CD4-positive, alpha-beta T cell treated with Interleukin-1 beta for 1 hour (primary cell): ENCODE measurements at places on chromosomes 5 and 9.
A peak's percentile ranks its signal among the peaks of the same experiment; 100 is the strongest.

GRCh38 chr9:131874447-131874846, 134.6 kb upstream of the RAPGEF1 start:
- no peak for DNase-seq

GRCh38 chr5:102818345-102818744, 63.2 kb downstream of the PAM start:
- DNase-seq: no peak

DNA sequence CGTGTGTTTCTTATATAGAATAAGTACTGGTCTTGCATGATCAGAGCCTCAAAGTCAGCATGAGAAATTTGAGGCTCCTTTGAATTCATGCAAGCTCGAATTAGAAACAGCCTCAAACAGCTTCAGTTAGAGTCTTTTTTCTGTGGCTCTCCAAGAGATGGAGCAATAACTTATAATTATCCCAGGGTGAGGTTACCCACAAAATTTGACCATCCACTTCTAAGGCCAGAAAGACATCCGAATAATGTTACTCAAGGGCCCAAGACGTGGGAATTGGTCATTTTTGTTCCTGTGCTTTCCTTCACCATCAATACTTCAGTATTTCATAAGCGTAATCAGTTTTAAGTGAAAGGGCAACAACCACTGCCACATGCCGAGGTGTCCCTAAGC, 89.7 kb downstream of the DAPK1 start:
- DNase-seq: no peak

GRCh38 chr9:91681461-91682305, 258.1 kb upstream of the NFIL3 start:
- peak; percentile 59 for DNase-seq

GRCh38 chr9:107612136-107612535, 122.6 kb upstream of the KLF4 start:
- DNase-seq: peak; percentile 7

- DNase-seq: no peak
These were observed 147.5 kb upstream of the ALDH1B1 start for GRCh38 chr9:38244971-38245370.

DNA sequence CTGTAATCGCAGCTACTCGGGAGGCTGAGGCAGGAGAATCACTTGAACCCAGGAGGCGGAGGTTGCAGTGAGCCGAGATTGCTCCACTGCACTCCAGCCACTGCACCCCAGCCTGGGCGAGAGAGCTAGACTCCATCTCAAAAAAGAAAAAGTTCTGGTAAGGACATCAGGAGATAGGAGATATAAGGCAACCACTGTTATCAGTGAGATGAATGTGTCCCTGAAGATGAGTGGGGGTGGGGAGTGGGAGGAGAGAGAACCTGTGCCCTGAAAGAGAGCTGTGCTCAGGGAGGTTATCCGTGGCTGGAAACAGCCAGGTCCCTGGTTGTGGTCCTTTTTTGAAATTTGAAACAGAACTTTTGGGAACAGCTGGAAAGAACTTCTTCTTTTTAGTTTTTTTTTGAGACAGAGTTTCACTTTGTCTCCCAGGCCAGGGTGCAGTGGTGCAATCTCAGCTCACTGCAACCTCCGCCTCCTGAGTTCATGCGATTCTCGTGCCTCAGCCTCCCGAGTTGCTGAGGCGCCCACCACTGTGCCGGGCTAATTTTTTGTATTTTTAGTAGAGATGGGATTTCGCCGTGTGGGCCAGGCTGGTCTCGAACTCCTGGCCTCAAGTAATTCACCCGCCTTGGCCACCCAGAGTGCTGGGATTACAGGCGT, 2.6 kb downstream of the PTPA start:
- DNase-seq: no peak

- DNase-seq: no peak
These were observed 101.1 kb upstream of the DAP start for GRCh38 chr5:10862085-10862484.

DNA sequence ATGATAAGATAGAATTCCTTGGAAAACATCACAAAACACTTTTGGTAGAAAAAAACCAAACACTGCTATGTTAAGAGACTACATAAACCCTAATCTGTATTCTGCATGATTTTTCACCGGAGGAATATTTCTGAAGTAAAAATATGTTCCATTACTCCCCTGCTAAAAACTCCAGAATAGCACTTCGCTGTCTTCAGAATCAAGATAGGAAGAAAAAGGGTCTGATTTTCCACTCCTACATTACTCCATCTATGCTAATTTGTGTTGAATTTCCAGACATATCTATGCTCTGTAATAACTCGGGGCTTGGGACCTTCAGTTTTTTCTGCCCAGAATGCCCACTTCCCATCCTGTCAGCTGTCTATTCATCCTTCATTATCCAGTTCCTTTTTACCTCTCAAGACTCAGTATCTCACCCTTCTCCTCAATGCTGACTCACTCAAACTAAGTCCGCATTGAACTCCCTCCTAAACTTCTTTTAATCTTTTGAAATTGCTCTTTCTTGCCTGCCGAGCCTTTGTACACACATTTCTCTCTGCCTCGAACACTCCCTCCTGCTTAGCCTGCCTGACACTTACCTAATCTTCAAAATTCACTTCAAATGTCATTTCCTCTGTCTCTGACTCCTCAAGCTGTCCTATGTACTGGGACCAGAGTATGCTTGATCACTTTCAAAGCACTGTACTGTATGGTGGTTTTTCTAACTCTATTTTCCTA, 171.0 kb downstream of the ARRDC3 start:
- no peak for DNase-seq

GRCh38 chr5:17177501-17178372, 39.7 kb upstream of the BASP1 start:
- DNase-seq: no peak

DNA sequence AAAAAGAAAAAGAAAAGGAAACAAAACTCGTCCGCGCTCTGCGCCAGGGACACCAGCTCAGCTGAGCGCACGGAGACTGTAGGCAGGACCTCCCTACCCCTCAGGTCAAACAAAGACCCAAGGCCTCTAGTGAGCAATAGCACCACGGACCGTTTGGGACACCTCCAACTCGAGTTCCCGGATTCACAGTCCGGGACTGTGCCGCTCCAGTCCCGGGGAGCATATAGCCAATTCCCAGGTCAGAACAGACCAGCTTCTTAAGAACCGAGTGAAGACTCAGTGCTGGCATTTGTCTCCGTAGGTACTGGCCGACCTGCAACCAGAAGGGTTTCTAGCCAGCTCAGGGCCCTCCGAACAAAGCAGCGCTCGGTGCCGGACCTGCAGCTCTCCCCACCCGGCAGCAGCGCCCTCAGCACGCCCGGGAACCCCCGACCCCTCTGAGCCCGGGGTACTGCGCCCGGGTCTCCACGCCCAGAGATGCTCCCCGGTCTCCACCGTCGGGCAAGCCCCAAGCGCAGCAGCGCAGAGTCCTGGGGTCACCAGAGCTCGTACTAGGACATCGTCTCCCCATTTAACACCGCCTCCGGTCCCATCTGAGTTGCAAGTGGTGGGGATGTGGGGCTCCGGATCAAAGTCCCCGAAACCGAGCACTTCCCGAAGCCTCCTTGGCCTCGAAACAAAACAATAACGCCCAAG, 591 bp downstream of the ABCA1 start:
- DNase-seq: peak; percentile 9

DNA sequence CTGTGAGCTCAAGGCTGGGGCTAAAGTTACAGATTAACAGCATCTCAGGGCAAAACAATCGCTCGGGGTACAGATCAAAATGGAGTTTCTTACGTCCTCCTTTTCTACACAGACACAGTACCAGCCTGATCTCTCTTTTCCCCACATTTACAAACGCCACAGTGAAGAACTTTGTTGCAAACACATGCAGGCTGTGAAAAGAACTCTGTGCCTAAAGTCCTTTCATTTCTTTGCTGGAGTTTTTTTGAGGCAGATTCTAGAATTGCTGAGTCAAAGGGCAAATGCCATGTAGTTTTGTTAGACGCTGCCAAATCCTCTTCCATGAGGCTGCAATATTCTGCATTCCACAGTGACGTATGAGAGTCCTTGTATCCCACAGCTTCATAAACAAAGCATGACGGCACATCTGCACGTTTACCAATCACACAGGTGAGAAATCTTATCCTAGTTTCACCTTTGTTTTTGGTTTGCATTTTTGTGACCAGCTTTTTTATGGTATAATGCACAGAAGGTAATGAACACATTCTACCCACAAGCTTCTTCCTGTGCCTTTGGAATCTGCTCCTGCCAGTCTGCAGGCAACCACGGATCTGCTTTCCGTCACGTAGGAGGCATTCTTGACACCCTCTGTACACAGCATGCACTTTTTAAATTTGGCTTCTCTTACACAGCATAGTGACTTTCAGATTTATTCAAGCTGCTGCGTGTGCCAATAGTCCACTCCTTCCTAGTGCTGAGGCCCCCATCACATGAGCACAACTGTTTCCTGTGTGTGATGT, 44.6 kb upstream of the LPCAT1 start:
- no peak for DNase-seq

- peak; percentile 19 for DNase-seq
These were observed 127.8 kb downstream of the PCSK5 start for GRCh38 chr9:76018235-76018634.

- DNase-seq: no peak
These were observed 121.7 kb upstream of the NR3C1 start for GRCh38 chr5:143525176-143525575.

GRCh38 chr5:149917073-149917676, 27.4 kb downstream of the PDE6A start:
- no peak for DNase-seq

DNA sequence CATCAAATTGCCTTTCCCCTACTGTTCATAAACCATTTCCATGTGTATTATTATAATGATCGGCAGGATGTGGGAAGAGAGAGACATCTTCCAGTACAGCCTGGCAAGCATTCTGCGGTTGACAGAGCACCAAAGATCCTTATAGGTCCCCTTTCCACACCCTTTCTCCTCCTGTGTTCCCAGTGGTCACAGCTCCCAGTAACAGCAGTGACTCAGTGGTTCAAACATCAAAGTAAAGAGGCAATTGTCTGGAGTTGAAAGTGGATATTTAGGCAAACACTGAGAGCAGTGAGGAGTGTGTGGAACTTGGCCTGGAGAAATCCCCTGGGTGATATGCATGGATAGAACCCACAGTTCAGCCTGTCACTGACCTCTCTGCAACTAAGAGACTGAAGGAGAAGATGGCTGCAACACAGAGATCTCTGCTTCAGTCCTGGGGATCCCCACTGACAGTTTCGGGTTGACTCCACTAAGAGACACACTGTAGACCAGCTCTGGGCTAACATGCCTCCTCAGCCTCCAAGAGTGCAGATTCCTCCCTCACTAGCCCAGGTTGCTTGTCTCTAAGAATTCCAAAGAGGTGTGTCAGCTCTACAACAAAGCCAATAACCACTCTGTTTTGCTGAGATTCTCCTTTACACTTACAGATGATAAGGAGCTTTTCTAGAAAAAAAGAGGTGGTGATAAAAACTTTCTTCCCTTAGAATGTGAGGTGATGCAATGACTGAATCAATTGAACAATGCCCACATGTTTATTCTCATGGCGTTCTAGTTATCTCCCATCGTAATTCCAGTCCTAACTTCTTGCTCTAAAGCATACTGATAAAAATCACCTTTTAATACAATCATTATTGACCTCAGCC, 94.4 kb upstream of the IL6ST start:
- DNase-seq: no peak

DNA sequence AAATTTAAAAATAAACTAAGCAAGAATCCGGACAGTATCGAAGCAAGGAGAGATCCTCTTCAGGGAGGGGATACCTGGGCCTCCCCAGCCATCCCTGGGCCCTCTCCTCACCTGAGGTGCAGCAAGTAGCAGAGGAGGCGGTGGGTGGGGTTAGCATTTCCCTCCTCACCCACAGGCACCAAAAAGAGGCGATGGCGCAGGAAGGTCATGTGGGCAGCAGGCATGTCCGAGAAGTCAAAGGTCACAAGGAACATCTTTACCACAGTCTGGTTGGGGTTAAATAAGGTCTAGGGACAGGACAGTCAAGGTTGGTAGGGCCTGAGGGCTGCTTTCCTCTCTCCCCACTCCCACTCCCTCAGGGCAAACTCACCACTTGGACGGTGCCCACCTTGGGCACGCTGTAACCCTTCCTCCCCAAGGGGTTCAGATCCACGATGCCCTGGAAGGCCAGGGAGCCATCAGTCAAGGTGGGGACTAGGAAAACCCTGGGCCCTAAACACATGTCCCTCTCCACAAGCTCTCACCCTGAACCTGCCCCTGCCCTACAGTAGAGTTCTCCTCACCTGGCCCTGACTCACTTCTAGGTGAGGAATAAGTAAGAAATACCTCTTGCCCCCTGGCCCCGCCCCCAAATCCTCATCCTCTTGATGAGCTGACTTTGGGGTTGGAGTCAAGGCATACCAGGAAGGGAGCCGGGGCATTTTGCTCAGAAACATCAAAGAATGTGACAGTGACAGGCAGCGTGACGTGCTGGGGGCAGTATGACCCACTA, 2.8 kb upstream of the STOML2 start:
- DNase-seq: no peak

- no peak for DNase-seq
These were observed 21.5 kb upstream of the MRNIP start for GRCh38 chr5:179880066-179880650.

- DNase-seq: no peak
These were observed 259.9 kb upstream of the CDH6 start for GRCh38 chr5:30933599-30933998.

DNA sequence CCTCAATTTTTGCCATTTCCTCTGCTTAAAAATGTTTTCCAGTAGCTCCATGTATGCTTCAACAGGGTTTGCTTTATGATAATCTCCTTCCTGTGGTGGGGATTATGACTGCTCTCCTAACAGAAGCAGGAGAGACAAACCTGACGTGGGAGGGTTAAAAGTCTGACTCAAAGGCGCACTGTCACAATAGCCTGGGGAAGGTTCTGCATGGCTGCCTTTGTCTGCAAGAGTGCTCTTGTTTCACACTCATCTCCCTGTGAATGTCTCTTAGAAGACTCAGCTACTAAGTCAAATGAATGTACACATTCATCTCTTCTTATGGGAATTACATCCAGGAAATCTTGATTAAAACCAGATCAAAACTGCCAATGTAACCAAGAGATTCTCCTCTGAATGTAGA, 90.9 kb upstream of the MTAP start:
- DNase-seq: no peak

DNA sequence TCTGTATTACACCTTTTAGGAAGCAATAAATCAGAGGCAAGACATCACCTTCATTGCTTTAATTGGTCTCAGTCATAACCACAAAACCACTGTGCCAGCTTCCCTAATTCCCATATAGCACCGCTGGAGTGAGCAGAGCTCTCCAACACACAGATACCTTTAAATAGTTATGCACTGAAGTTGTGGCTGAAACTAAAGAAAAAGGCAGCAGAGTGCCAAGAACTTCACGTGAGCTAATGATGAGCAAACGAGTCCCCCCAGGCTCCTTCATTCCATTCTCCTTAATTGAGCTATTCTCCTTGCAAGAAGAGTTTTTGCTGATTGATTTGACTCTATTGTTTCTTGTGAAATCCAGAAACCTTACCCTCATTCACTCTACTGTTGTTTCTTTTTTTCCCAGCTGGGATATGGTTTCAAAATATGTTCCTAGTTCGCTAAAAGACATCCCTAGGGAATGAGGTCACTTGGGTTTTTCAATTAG, 501.5 kb downstream of the SPATA31D1 start:
- no peak for DNase-seq

- peak; percentile 63 for DNase-seq
These were observed 2.1 kb downstream of the TLN1 start for GRCh38 chr9:35729700-35730485.
